Renal pelvis (tissue), 12 donors: ENCODE measurements at places on chromosomes 12 and 14.

DNA sequence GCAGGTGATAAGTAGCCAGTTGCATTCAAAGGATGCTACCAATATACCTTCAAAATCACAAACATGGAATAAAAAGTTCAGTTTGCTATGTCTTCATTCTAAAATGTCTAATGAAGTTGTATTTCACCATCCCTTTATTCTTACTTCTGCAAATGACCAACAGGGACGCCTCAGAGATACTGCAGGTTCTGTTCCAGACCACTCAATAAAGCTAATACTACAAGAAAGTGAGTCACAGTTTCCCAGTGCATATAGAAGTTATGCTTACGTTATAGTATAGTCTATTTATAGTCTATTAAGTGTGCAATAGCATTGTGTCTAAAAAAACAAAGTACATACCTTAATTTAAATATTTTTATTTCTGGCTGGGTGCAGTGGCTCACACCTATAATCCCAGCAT, 29.3 kb upstream of the EIF5 start:
- no peak for DNase-seq

DNA sequence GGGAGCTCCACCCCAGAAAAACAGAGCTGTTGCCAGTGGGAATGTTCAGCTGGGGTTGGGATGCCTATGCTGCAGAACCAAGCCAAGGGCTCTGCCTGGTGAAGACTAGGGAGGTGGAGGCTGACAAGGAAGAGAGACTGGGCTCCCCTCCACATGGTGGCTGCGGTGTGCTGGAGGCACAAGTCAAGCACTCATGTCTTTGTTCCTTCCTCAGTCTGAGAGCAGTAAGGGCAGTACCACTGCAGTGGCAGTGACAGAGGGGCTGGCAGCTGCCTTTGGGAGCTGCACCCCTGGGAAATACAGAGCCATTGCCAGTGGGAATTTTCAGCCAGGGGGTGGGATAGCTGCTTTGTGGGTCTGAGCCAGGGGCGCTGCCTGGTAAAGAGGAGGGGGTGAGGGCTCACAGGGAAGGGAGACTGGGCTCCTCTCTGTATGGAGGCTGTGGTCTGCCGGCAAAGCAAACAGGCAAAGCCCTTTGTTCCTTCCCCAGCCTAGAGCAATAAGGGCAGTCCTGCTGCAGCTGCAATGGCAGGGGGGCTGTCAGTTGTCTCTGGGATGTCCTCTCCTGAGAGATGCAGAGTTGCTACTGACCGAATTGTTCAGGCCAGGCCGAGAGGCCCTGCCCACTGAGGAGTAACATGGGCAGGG, 255.9 kb downstream of the RAD51B start:
- DNase-seq, result no peak

- DNase-seq, result no peak
Observed at GRCh38 chr12:25025260-25025659, 76.4 kb upstream of the BCAT1 start.

GRCh38 chr14:96080571-96080970, 41.4 kb downstream of the C14orf132 start:
- no peak for DNase-seq
